Bone marrow (tissue), 2 donors: ENCODE measurements at places on chromosomes 5 and 9.

DNA sequence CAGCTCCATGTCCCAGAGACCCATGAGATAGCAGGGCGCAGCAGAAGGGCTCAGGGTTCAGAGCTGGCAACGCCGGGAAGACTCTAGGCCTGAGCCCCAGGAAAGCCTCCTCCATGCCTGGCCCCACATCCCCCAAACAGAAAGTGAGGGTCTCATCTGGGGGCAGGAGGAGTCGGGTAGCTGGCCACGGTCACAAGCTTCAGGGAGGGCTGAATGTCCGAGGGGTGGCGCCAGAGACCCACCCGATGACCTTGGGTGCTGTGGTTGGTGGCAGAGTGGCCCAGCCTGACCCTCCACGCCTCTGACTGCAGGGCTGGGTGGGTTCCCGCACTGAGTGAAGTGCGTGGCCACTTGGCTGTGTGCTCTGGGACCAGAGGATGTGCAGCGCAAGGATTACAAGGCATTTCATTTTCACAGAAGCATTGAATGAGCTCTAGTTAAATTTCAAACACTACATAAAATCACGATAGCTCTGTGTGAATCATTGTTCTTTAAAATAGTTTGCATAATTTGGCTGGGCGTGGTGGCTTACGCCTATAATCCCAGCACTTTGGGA, 3.0 kb downstream of the C8G start:
- DNase-seq = peak; percentile 8

- no peak for DNase-seq
Observed at GRCh38 chr5:74415695-74416102, 224.8 kb downstream of the ENC1 start.

GRCh38 chr5:125232779-125233230, 486.4 kb upstream of the ZNF608 start:
- DNase-seq = no peak

- DNase-seq = no peak
Observed at GRCh38 chr5:140266471-140267200, 36.3 kb downstream of the PFDN1 start.

- DNase-seq = no peak
Observed at GRCh38 chr5:154309371-154309745, 118.8 kb downstream of the GALNT10 start.

- no peak for DNase-seq
Observed at GRCh38 chr5:77151501-77151900, 59.0 kb upstream of the PDE8B start.
